ENCODE measurements at places on chromosomes 7 and 10.

- no peak for DNase-seq
These were observed 18.3 kb downstream of the PLEKHA1 start for GRCh38 chr10:122392835-122393234.

- no peak for DNase-seq
These were observed 23.2 kb downstream of the KPNA7 start for GRCh38 chr7:99184532-99185218.

GRCh38 chr10:79022565-79023230 lies 46.1 kb upstream of the ZMIZ1 start:
- DNase-seq: no peak

DNA sequence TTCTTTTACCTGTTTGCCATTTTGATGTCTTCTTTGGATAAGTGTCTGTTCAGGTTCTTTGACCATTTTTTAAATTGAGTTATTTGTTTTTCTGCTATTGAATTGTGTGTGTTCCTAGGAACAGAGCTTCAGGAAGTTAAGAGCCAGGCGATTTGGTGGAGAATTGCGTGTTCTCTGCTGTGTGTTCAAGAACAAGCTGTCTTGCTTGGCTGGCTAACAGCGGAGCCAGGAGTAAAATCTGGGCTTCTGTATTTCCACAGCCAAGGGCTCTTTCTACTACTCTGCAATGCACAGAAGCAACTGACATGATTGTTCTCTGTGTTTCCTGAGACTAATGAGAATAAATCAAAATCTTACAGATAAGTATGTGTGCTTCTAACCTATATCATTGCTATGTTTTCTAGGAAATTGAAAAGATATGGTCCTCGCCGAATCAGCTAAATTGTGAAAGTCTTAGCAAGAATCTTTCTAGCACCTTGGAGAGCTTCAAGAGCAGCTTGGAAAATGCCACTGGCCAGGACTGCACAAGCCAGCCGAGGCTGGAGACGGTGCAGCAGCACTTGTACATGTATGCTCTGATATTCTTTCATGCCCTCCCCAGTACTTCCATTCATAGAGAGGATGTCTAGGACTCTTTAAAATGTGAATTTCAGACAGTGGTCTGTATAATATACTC lies 124.2 kb downstream of the ABCA13 start:
- DNase-seq: no peak

DNA sequence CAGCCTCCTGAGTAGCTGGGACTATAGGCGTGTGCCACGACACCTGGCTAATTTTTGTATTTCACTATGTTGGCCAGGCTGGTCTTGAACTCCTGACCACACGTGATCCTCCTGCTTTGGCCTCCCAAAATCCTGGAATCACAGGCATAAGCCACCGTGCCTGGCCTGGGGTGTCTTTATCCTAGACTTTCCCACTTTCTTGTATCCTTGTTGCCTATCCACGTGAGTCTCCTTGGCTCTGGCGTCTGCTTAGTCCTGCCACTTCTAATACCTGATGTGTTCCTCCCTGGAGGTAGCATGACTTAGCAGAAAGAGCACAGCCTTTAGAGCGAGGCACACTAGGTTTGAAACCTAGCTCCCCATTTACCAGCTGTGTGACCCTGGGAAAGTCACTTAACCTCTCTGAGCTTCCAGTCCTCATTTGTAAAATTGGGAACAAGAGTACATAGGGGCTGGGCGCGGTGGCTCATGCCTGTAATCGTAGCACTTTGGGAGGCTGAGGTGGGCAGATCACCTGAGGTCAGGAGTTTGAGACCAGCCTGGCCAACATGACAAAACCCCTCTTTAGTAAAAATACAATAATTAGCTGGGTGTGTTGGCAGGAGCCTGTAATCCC lies 344.6 kb downstream of the TYW1 start:
- no peak for DNase-seq

GRCh38 chr7:120404042-120404441 lies 131.1 kb downstream of the KCND2 start:
- DNase-seq: no peak

DNA sequence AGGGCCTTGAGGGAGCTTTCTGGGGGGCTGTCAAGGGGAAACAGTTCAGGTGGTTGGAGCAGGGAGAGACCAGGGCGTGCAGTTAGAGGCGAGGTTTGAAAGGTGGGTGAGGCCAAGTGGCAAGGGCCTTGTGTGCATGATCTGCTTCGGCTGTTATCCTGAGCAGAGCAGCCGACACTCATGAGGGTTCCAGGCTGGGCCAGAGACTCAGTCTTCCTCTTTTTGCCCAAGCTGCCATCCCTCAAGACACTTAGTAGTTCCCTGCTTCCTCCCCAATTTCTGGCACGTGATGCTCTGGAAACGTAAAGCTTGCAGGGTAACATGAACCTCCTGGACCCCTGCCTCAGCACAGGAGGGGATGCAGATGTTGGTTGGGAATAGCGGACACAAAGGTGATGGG lies 44.1 kb downstream of the KLRG2 start:
- DNase-seq: no peak

DNA sequence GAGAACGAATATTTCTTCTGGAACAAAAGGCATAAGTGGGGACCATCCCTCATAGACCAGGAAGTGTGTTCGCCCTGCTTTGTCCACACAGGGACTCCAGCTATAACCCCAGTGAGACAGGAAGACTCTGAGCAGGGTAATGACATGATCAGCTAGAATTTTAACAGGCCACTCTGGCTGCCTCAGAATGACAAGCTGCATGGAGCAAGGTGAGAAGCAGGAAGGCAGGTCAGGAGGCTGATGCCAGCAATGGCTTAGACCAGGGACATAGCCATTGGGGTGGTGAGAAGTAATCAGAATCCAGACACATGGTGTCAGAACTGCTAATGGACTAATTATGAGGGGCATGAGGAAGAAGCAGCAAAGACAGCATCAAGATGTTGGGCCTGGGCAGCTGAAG lies 264.6 kb downstream of the GRID1 start:
- no peak for DNase-seq

DNA sequence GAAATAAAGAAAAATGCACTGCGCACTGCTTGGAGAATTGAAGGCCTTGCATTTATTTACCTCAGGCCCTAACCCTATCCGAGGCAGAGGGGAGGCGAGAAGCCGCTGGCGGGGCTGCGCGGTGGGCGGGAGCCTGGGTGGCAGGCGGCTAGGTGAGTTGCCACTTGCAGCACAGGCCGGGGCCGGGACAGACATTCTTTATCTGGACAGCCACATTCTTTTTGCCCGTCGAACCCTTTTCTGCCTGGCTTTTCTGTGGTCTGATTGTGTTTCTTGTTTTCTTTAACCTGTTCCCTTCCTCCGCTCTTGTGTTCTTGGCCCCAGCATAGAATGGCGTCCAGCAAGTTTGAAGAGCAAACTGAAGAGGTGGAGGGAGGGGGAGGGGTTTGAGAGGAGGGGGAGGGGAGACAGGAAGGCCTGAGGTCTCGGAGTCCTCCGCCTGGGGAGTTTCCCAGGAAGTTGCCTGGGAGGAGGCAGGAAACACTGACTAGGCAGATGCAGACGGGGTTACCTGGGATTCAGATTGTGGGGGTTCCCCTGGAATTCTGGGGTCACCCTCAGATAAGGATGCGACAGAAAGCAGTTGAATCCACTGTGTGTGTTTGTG lies 5.1 kb downstream of the SHH start:
- no peak for DNase-seq

DNA sequence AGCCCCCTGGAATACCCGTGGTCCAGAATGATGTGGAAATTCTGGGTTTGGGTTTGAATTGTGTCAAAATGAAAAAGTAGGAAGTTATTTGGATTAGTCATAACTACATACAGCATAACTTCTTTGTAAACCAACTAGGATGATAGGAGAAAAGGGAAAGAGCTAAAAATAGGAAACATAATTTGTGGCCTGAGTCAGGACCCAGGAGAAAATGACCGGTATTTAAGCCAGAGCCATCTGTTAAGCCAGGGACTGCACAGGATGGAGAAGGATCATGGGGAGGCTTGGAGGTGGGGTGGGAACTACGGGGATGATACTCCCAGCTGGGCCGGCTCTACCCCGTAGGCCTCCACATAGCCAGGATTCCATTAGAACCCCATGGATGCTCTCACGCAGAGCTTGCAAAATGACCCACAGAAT lies 98.6 kb downstream of the MYOF start:
- peak; percentile 72 for DNase-seq

DNA sequence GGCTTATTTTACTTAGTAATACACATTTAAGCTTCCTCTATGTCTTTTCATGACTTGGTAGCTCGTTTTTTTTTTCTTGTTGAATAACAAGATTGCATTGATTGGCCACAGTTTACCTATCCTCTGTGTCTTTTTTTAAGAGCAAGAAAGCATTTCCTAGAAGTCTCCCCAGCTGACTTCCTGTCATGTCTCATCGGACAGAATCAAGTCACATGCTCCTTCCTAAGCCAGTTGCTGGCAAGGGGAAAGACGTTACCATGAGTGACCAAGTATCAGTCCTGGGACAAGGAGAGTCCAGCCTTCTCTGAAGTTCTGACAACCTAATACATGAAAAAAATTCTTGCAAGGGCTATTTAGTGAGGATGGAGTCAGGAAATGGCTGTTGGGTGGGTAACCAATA lies 24.9 kb upstream of the SFRP5 start:
- DNase-seq: no peak

GRCh38 chr7:93054975-93055374 lies 62.8 kb downstream of the SAMD9 start:
- no peak for DNase-seq

DNA sequence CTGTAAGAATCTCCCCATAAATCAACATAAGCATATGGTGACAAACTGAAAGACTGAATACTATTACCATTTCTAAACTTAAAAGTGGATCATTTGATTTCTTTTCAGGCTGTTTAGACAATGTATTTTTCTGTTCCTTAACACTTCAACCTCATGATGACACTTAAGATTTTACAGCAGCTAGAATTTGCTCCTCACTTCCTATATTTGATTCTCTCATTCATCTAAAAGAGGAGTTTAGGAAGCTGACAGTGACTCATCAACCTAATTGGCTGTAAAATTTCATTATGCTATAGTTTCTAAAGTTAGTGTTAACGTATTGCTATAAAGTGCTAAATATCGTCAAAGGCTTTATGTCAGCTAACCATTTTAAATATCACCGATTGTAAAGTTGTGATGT lies 478.7 kb downstream of the GRM8 start:
- DNase-seq: no peak

- DNase-seq: no peak
These were observed 69.0 kb upstream of the NPVF start for GRCh38 chr7:25297278-25297677.

GRCh38 chr10:73931767-73932619 lies 21.1 kb downstream of the PLAU start:
- DNase-seq: no peak

DNA sequence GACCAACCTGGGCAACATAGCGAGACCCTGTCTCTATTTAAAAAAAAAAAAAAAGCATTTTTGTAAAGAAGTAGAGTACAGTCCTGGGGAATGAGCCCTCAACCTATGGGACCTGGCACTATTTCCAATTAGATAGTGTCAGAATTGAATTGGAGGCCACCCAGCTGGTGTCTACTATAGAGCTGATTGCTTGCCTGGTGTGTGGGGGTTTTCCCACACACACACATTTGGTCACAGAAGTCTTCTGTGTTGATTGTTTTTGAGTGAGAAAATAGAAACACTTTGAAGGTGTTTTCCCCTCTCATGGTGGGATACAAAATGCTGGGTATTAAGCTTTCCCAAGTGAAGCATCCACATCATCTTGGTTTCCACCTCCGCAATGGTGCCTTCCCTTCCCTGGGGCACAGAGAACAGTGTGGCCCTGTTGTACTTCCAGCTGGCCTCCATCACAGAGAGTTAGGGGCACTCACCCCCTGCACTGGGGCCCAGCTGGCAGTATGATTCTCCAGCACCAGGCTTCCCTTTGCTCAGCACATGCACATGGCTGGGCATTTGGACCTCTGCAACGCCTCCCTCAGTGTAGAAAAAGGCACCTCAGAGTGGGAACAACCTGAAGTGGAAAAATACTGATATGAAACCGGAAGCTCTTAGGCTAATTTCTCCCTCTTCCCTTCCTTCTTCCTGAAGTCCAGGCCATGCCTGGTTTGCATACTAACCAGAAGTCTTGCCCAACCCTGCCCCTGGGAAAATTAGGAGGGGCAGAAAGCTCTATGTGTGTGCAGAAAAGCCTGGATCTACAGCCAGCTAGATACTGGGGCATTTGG lies 10.7 kb upstream of the NFKB2 start:
- no peak for DNase-seq

DNA sequence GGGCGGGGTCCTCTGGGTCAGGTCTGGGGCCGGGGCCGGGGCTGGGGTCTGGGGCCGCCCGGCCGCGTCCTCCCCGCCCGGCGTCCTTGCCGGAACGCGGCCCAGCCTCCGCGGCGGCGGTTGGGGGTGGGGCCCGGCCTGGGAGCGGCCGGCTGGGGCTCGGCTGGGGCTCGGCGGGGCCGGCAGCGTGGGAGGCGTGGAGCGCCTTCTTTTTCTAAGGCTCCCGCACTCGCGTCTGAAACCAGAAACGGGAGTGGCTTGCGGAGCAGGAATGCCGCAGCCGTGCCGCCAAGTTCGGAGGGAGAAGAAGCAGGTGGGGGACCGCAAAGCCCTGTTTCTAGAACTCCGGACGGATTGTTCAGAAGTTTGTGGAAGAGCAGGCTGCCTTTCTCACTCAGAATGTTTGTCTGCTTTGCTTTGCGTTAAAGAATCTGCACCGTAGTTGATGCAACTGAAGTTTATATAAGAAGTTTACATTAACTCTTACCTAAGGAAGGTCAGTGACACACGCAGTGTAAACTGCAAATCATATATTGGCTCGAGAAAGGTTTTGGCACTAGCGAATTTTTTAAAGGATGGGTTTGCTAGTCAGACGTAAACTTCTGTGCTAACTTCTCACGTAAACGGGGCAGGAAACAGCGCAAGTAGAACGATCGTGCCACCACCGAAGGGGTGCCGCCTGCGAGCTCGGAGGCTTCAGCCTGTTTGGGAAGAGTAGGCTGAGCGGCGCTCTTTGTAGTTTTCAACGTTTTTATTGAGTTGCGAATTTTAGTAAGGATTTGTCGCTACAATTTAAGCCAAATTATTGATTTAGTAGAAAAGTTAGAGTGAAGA lies 729 bp downstream of the DNAJB6 start:
- DNase-seq: no peak

DNA sequence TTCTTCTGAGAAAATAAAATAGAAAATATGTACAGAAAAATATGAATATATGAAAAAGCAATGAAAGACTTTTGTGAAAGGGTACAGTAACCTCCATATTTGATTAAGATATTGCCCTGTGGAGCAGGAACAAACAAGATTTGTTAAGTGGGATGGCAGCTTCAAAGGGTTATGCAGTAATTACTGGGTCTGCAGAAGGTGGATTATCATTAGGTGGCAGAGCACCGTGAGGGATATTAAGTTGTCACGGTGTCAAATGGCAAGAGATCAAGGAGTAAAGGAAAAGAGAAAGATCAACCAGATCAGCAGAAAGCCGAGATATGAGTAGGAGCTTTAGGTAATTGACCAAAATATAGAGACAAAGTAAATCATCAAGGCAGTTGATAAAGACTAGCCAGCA lies 44.1 kb downstream of the DGKB start:
- no peak for DNase-seq

DNA sequence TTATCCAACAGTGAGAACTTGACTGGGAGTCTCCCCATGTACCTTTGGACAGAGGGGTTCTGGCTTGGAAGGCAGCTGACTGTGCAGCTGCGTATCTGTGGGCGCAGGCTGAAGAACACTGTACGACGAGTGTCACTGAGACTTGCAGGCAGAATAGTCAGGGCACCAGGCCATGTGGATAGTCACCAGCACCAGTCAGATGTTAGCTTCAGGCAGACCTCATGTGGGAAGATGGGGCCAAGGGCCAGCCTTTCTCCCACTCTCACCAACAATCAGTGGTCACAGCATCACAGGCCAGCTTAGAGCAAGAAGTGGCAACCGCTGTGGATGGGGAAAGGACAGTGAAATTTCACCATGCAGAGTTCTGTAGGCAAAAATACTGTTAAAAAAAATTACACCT lies 43.4 kb upstream of the GJD4 start:
- no peak for DNase-seq

GRCh38 chr7:7883394-7883793 lies 85.2 kb upstream of the GLCCI1 start:
- no peak for DNase-seq
